Activated CD4-positive, alpha-beta T cell treated with anti-CD3 and anti-CD28 coated beads for 24 hours (primary cell): ENCODE measurements at places on chromosomes 7 and 10.

- no peak for DNase-seq
These were observed at the start of gene SVIL for GRCh38 chr10:29634764-29635625. Gene SVIL, minus strand, starts transcription at chr10:29634971. Its CDS starts 79,913 bp downstream, at chr10:29555058.

DNA sequence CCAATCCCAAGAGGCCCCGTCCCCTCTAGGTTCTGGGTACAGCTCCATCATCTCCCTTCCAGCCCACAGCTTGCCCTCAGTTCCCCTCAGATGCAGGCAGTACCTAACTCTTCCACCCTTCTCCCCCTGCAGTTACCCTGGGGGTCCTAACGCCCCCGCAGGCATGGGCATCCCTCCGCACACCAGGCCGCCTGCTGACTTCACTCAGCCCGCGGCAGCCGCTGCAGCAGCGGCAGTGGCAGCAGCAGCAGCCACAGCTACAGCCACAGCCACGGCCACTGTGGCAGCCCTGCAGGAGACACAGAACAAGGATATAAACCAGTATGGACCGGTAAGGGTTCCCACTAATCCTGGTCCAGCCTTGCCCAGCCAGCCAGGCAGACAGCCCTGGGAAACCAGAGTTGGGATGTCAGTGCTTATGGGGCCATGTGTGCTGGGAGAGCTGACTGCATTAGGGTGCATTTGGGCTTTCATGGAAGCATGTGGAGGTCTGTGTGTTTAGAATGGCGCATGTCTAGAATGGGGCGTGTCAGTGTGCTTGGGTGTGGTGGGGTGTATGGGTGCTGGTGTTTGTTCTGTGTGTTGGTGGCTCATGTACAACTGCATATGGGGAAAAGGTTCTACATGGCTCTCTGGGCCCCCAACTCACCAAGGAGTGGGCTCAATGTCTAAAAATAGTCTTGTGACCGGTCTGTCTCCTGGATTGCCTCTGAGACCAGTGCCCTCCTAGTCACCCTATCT lies 55.1 kb upstream of the PPIF start:
- DNase-seq = no peak

GRCh38 chr7:98730326-98730725 lies 113.2 kb downstream of the NPTX2 start:
- DNase-seq = no peak

- no peak for DNase-seq
These were observed 107.3 kb downstream of the GALNT11 start for GRCh38 chr7:152132812-152133211.

DNA sequence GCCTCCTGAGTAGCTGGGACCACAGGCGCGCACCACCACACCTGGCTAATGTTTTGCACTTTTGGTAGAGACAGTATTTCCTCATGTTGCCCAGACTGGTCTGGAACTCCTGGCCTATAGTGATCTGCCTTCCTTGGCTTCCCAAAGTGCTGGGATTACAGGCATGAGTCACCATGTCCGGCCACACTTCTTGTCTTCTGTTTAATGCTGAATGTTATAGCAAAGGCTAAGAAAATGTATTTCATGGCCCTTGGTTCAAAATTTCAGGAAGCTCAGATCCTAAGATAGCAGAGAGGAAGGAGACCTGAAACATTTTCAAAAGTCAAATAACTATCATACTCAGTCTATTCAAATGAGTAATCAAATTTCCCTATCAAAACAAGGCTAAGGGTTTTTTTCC lies 229.6 kb downstream of the BAMBI start:
- DNase-seq = no peak

DNA sequence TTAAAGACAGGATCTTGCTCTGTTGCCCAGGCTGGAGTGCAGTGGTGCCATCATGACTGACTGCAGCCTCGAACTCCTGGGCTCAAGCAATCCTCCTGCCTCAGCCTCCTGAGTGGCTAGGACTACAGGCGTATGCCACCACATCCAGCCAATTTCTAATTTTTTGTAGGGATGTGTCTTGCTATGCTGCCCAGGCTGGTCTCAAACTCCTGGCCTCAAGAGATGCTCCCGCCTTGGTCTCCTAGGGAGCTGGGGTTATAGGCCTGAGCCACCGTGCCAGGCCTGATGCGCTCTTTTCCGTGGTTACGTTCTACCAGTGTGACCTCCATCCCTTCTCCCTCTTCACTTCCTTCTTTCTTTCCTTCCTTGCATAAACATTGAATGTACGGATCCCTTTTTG lies 34.2 kb upstream of the IL15RA start:
- DNase-seq = no peak

GRCh38 chr7:47103498-47104205 lies 478.3 kb downstream of the TNS3 start:
- no peak for DNase-seq

- no peak for DNase-seq
These were observed 274.3 kb downstream of the ZMYND11 start for GRCh38 chr10:409408-410040.

DNA sequence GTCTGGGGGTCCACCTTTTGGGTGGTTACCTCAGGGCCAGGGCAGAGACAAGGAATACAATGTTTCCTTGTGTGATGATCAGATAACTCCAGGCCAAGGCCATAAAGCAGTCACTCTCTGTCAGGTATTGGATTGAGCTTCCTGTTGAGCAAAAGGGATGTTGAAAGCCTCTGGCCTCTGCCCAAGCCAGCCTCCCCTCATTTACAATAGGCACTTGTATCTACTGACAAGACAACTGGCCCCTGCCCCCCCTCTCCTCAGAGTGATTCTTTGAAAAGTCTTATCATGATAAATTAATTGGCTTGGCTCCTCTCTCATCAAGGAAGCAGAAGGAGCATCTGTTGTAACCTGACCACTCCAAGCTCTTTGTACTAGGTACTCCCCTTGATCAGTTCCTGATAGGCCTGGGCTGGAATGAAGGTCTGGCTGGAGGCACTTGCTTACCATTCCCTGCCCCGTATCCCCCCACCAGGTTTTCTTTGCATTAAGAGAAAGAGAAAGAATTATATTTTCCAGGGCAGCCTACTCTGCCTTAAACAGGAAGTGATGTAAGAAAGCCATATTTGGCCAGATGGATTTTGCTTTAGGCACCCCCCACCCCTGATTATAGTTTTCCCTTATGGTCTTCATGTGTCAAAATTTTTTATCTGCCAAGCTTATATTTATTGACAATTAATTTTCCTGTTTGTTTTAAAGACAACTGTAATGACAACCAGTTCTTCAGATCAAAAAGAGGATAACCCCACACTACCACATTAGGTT lies 42.1 kb upstream of the HPS1 start:
- DNase-seq = no peak

- no peak for DNase-seq
These were observed 19.7 kb downstream of the CLRN3 start for GRCh38 chr10:127872871-127873600.
